Activated B cell treated with CpG ODN at 0.5 μM for 24 hours (primary cell): ENCODE measurements at places on chromosomes 12 and 14.

- no peak for DNase-seq
Observed at GRCh38 chr12:123928274-123928865, 44.3 kb downstream of the CCDC92 start.

- no peak for DNase-seq
Observed at GRCh38 chr14:91636604-91637003, 95.3 kb downstream of the CATSPERB start.

DNA sequence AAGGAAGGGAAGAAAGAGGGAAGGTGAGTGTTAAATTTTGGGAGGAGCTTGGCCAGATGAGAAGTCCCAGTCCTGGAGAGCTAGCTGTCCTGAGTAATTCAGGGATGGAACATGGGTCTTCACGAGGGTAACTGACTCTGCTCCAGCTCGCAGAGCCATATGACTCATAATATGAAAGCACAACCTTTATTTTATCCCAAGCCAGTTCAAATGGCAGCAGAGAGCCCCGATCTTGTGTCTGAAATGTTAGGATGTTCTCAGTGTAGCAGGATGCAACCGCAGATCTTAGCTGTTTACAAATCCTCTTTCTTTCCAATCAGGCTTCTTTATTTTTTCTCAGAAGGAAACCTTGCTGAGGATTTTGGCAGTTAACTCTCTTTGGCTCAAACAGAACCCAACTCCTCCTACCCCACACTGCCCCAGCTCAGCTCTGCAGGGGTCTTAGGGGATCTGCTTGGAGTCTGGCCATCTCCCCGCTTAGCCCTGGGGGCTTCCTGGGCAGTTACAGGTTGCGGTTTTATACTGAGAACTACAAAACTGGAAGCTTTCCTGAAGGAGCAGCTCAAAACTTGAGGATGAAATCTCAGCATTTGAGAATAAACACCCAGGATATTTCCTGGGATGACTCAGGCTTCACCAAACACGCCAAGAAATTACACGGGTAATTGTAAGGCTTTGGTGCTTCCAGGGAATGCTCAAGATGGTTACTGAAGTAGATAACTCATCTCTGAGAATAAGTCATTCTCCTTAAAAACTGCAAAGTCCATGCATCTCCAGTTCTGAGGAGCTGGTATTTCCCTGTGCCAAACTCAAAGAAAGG is 92.5 kb downstream of the VCPKMT start:
- no peak for DNase-seq

DNA sequence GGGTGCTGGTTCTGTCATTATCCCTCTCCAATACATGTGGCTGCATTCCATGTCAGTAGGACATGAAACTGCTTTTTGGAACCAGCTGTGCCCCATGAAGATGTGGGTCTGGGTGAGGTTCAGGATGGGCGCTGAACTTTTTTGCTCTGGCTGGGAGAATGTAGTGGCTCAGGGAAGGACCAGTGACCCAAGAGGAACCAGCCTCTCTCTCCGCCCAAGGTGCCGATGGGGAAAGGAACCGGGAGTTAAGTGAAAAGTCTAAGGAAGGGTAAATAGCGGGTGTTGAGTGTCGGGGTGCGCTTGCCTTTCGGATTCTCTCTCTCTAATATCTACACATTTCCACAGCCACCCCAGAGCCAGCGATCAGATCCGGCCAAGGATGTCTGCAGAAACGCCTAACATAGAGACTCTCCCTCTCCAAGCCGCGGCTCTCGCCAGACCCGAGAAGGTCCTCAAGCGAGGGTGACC is 7.8 kb downstream of the ARHGEF25 start:
- no peak for DNase-seq

DNA sequence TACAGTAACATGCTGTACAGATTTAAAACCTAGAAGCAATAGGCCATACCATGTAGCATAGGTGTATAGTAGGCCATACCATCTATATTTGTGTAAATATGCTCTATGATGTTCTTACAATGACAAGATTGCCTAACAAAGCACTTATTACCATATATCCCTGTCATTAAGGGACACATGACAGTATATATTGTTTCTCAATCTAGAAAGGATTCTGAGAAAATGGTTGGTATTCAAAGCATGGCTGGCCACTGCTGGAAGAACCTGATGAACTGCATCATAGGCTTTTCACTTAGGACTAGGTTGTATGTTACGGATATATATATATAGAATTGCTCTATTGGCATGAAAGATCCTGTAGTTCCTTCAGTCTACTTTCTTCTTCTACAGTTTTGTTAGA is 125.2 kb upstream of the SLC38A2 start:
- no peak for DNase-seq

GRCh38 chr12:97630875-97631274 is 168.3 kb downstream of the RMST start:
- DNase-seq, result no peak

- no peak for DNase-seq
Observed at GRCh38 chr12:117363953-117364486, 2.6 kb upstream of the NOS1 start.

- no peak for DNase-seq
Observed at GRCh38 chr14:60645126-60645741, 4.0 kb downstream of the SIX1 start.

DNA sequence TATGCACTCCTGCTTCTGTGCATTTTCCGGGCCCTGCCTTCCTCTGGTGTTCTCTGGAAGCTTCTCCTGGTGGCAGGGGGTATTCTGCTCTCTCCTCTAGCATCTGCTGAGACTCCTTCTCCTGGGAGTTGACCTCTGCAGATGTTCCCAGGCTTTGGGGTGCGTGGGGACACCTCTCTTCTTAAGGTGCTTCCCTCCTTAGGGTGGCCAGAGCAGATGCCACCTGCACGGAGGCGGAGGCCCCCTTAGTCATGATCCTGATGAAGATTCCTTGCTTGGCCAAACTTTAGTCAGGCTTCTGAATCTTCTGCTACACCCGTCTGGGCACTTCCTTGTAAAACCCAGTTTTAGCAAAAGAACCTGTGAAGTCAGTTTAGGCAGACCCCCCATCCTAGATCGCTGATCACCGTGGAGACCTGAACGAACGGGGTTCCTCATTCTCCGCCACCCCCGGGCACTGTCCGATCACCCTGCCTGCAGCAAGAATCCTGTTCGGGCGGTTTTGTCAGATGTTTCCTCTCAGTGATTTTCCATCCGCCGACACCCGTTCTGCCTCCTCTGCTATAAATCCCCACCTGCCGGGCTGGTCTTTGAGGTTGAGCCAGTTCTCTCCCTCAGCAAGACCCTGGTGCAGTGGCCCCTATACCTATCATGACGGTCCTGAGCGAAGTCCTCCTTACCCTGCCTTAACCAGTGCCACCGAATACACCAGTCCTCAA is 111.9 kb downstream of the CALM1 start:
- no peak for DNase-seq

- DNase-seq, result no peak
Observed at GRCh38 chr14:32813401-32813800, 125.3 kb upstream of the NPAS3 start.

DNA sequence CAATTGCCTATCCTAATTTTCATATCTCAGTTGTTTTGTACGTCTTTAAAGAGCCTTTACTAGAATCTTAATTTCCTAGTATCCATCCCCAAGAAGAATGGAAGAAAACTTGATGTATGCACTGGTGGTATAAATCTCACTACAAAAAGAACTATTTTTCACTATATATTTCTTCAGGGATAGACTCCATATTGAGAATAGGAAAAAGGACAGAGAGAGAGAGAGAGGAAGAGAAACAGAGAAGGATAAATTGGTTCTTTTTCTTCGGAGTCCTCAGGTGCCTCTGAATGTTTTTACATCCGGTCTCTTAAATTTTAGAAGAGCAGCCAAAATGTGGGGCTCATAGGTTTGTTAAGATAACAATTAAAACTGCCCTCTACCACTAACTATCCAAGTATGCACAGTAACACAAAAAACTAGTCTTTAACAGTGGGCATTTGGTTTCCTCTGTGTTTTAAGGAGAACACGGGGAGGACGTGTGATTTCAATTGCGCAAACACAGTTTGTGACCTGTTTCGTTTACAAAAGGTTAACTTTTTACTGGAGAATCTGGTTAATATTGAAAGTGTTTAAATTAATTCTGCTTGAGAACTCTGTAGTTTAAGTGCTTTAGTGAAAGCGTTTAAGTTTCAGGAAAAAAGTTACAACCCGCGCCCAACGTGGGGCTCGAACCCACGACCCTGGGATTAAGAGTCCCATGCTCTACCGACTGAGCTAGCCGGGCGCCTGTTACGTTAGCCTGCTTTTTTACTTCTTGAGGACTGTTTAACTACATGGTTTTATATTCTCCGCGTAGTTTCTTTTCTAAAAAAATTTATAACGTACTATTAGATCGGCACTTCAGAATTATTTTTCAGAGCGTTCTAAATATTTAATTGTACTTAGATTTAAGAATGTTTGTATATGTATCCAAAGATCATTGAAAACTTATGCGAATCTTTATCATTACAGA is 5.1 kb upstream of the PSMA3 start:
- DNase-seq, result peak; percentile 63

DNA sequence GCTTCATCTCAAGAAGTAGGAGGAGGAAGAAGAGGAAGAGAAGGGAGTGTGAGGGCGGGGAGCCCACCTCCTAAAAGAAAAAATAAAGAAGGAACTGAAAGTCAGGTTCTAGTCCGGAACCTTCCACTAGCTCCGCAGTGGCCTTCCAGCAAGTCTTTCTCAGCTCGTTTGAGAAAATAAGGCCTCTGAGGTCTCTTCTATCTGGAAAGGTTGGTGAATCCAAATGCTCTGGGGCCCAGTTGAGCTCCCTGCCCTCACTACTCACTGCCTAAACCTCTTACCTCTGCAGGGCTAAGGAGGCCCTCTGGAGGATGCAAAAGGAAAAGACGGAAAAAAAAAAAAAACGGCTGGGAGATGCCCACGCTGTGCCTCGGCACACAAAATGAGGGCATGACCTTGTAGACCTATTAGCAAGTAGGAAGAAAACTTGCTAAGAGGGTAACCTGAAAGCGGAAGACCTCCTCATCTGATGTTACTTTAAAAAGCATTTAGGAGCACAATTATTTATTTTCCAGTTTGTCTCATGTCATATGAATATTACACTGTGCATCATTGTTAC is 35.9 kb downstream of the FBLN5 start:
- peak; percentile 19 for DNase-seq

GRCh38 chr14:38329246-38329645 is 73.4 kb upstream of the CLEC14A start:
- no peak for DNase-seq

- DNase-seq, result no peak
Observed at GRCh38 chr12:109934026-109934425, 34.0 kb downstream of the TCHP start.

GRCh38 chr14:71658261-71658860 is 273.9 kb upstream of the RGS6 start:
- DNase-seq, result no peak

DNA sequence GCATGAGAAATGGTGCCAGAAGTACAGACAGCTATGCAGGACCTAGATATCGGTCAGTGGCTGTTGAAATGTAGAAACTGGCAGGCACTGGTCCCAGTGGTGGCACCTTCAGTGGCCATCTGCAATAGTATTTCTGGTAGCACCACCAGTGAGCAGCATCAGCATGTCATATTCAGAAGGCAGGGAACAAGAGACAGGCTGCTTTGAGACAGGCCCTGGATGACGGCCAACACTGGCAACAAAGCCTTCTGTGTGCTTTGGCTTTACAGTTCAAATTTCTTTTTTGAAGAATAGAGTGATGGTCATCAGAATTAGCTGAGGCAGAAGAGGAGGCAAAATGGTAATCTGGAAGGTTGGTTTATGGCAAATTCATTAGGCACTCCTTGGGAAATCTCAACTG is 273.4 kb upstream of the SLC16A7 start:
- DNase-seq, result no peak

GRCh38 chr12:111411185-111411764 is 5.6 kb downstream of the SH2B3 start:
- DNase-seq, result no peak

DNA sequence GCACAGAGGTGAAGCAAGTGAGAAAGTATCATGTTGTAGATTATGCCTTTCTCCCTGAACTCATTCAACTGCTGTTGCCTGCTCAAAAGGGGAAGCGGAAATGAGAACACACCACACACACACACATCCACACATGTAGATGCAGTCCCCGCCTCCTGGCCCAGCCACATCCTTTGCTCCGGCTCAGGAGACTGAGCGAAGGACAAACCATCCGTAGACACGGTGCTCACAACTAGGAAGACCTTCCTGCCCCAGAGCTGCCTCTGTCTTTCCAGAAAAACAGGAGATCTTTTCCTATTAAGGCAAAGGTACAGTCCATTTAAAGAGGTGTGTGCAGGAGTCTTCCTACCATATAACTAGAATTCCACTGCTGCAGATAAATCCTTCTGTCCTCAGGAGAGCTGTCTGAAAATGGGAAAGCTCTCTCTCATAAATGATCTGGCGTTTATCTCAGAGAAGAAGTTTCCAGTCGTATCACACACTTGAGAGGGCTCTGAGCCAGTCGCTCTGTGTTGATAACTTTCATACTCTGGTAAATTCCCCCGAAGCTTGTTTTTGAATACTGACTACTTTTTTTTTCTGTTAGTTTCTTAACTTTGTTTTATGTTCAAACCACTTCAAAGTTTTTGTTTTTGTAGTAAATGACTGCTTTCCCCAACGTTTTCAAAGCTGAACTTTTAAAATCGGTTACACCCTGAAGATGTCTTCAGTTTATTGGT is at the start of gene TESPA1:
Gene TESPA1 (minus strand): TSS at position 105 of the 719 bp plus-strand sequence. CDS start 10,200 bp downstream, outside the sequence.
- DNase-seq, result peak; percentile 62

- DNase-seq, result no peak
Observed at GRCh38 chr12:114664651-114665320, 19.2 kb downstream of the TBX3 start.

DNA sequence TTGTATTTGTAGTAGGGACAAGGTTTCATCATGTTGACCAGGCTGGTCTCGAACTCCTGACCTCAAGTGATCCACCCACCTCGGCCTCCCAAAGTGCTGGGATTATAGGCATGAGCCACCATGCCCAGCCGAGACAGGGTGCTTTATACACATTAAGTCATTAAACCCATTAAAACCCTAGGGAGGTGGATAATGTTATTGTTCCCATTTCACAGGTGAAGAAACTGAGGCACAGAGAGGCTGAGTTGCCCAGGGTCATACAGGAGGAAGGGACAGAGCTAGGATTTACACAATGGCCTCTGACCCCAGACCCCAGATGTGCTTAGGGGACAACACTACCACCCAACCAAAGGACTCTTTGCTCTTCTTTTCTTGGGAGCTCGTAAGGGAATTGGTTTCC is 51.0 kb upstream of the RIN3 start:
- no peak for DNase-seq
